ENCODE measurements at places on chromosomes 3 and 15. TPM values are rescaled to one million over a fixed set of nuclear protein-coding genes. Genes with fewer than 3 reads are reported as not detected.

DNA sequence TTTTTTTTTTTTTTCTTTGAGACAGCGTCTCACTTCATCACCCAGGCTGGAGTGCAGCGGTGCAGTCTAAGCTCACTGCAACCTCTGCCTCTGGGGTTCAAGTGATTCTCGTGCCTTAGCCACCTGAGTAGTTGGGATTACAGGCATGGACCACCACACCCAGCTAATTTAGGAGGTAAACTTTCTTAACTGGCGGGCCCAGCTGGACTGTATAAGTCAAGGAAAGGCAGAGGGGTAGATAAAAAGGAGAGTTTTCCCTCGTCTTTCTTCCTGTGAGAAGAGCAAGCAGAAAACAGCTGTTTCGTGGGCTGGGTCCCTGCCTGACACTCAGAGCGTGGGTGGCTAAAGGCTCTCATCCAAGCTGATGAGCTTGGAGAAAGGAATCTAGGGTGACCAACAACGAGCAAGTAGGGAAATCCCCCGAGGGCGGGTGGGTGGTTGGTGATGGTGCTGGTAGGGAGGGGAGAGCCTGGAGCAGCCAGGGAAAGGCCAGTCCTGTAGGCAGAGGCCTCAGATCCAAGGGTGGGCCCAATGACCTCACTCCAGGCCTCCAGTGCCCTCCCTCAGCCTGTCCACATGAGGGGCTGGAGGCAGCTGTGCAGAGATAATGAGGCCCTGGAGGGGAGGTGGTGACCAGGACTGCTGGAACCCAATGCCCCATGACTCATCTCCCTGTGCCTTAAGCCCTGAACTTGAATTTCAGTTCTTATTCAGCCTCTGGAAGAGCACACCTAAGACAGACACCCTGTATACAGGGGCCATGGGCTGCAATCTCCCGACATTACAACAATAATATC lies 43.1 kb upstream of the LIMD1 start:
- H3K27ac ChIP-seq, result peak overlapping the region; percentile 28
- H3K27me3 ChIP-seq, result no peaks in the 10 kb centered on the region
- H3K4me1 ChIP-seq, result peaks cover 18% of the 10 kb centered on the region
- no peak overlapping the region for H3K4me3 ChIP-seq
- H3K36me3 ChIP-seq, result no peaks in the 10 kb centered on the region

- H3K4me1 ChIP-seq, result peaks cover 22% of the 10 kb centered on the region
- no peak for DNase-seq
- H3K27ac ChIP-seq, result peak overlapping the region; percentile 79
These were observed 472 bp downstream of the CHST14 start for GRCh38 chr15:40471105-40471807.

DNA sequence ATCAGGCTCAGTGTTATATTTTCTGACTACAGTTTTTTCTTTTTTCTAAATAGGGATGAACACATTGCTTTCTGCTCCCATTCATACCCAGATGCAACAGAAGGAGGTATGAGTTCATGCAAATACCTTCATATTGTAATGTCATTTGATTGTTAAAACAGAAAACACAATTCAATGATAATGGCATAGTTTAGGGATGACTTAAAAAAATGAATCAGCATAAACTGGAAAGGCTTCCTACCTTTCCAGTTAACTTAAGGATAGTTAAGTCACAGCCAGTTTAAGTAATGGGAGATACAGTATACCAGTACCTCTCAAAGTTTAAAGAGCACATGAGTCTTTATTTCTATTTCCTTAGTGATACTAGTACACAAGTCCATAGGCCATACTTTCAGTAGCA lies 24.9 kb downstream of the KNL1 start:
- H3K27me3 ChIP-seq, result no peaks in the 10 kb centered on the region
- H3K4me3 ChIP-seq, result no peak overlapping the region
- H3K36me3 ChIP-seq, result peaks cover 29% of the 10 kb centered on the region
- no peaks in the 10 kb centered on the region for H3K4me1 ChIP-seq
- no peak for DNase-seq

- no peaks in the 10 kb centered on the region for H3K27me3 ChIP-seq
- H3K4me1 ChIP-seq, result no peaks in the 10 kb centered on the region
- no peak overlapping the region for H3K4me3 ChIP-seq
- no peak for DNase-seq
- H3K36me3 ChIP-seq, result no peaks in the 10 kb centered on the region
- H3K27ac ChIP-seq, result no peak overlapping the region
These were observed 28.4 kb downstream of the SRPRB start for GRCh38 chr3:133833880-133834620.

- no peak overlapping the region for H3K27ac ChIP-seq
- no peaks in the 10 kb centered on the region for H3K4me1 ChIP-seq
- H3K36me3 ChIP-seq, result no peaks in the 10 kb centered on the region
These were observed 110.4 kb upstream of the CTNNB1 start for GRCh38 chr3:41088882-41089281.

Gene SPATA12
- 0.22 TPM for total RNA-seq

DNA sequence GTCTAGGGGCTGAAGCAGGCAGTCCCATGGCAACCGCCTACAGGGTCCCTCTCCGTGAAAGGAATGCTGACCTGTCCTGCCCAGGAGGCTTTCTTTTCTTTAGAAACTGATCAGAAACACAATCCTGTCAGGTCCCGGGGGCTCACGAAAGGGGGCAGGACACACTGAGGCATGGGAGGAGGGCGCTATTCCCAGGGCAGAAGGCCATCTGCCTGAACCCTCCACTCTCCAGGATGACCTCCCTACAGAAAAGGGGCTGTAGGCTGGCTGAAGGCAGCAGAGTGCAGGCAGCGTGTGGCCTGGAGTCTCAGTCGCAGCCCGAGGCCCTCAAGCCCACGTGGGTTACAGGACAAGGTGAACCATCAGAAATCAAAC lies 18.4 kb upstream of the LRRK1 start:
- H3K4me1 ChIP-seq, result no peaks in the 10 kb centered on the region
- no peak overlapping the region for H3K27ac ChIP-seq
- H3K27me3 ChIP-seq, result no peaks in the 10 kb centered on the region
- peaks cover 32% of the 10 kb centered on the region for H3K36me3 ChIP-seq
- no peak for DNase-seq

- DNase-seq, result peak; percentile 40
- H3K27ac ChIP-seq, result no peak overlapping the region
- no peaks in the 10 kb centered on the region for H3K36me3 ChIP-seq
- H3K27me3 ChIP-seq, result no peaks in the 10 kb centered on the region
- no peak overlapping the region for H3K4me3 ChIP-seq
- H3K4me1 ChIP-seq, result no peaks in the 10 kb centered on the region
These were observed 2.4 kb downstream of the RPL39L start for GRCh38 chr3:187136936-187137335.

- H3K36me3 ChIP-seq, result no peaks in the 10 kb centered on the region
- H3K4me3 ChIP-seq, result no peak overlapping the region
- no peaks in the 10 kb centered on the region for H3K27me3 ChIP-seq
These were observed 51.6 kb downstream of the WNT5A start for GRCh38 chr3:55435491-55435890.

Gene C2CD4A
- not detected for total RNA-seq

Gene LRRFIP2
- 27.0 TPM for total RNA-seq

- H3K4me3 ChIP-seq, result no peak overlapping the region
- H3K4me1 ChIP-seq, result peaks cover 13% of the 10 kb centered on the region
- H3K27ac ChIP-seq, result no peak overlapping the region
- no peaks in the 10 kb centered on the region for H3K27me3 ChIP-seq
- peak; percentile 33 for DNase-seq
These were observed 244.8 kb downstream of the ALCAM start for GRCh38 chr3:105611304-105612192.
